GM12878 (cell line): ENCODE measurements at places on chromosomes 11 and 22. TPM values are rescaled to one million over a fixed set of nuclear protein-coding genes. Genes with fewer than 3 reads are reported as not detected.

DNA sequence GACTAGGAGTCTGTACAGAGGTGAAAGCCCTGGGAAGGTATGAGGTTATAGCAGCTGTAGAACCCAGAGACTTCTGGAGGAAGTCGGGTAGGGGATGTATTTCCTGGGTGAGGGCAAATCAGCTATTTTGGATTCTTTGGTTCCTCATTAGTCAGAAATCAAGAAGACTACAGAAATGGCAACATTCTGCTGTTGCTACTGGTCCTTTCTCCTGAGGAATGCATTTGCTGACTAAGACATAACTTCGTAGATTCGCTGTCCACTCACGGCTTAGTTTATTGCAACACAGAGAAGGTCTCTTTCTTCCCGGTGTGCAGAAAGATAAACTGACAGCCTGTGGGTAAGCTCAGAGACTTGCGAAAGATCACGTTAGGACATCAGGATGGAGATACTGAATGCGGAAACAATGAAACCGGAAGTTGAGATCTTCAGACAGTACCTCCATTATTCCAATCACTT, 25.3 kb upstream of the SESN3 start:
- no peaks in the 10 kb centered on the region for H3K27me3 ChIP-seq
- H3K4me1 ChIP-seq: peaks cover 38% of the 10 kb centered on the region
- no peak overlapping the region for H3K4me3 ChIP-seq
- DNase-seq: no peak
- H3K36me3 ChIP-seq: no peaks in the 10 kb centered on the region
- H3K27ac ChIP-seq: no peak overlapping the region

DNA sequence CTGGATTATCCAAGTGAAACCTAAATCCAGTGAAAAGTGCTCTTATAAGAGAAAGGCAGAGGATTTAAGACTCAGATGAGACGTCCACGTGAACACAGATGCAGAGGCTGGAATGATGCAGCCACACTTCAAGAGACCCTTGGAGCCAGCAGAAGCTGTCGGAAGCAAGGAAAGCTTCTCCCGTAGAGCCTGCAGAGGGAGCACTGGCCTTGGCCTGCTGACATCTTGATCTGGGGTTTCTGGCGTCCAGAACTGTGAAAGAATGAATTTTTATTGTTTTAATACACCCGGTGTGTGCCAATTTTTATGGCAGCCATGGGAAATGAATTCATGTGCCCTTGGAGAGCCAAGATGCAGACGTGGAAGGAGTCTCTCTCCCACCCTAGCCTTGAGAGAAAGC, 407.0 kb upstream of the B3GAT1 start:
- no peak for DNase-seq
- no peak overlapping the region for H3K4me3 ChIP-seq
- no peaks in the 10 kb centered on the region; the same call in 1 of the 2 replicates for H3K27me3 ChIP-seq
- no peaks in the 10 kb centered on the region for H3K4me1 ChIP-seq
- H3K27ac ChIP-seq: no peak overlapping the region

DNA sequence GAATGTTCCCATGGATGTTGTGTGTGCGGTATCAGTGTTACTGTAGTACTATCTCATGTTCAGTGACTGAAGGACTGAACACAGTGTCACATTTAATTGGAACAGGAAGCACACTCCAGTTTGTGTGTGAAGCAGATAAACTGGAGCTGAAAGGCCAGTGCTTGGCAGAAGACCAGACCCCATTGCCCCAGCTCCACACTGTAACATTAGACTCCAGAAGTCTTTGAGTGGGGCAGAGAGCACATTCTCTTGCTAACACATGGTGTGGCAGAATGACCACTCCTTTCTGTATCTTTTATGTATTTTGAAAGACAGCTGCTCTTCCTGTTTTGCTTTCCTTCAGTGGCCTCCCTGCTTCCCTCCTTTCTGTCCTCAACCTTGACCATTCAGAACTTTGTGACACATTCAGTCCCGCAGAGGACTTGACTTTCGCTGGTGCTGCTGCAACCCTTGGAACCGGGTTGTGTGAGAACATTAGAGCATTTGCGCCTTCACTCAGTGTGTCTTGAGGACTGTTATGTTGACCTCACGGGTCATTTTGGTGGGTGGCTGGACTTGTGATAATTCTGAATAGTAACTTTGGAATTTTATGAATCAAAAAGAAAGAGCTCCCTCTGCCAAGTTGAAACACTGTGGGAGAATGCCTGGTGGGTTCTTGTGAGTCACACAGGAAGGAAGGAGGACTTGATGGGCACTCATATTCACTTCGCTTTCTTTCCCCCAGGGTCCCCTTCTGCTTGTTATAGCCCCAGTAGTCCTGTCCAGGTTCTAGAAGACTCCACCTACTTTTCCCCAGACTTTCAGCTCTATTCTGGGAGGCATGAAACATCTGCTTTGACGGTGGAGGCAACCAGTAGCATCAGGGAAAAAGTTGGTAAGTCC, 26.4 kb downstream of the AMOTL1 start:
- H3K4me1 ChIP-seq: no peaks in the 10 kb centered on the region
- no peak for DNase-seq
- H3K4me3 ChIP-seq: no peak overlapping the region
- no peaks in the 10 kb centered on the region for H3K36me3 ChIP-seq

Gene PRR5L
- total RNA-seq: 0.58 and 1.5 TPM in 2 replicates

Gene LRP4
- total RNA-seq: 0.21 TPM in 1 of 2 replicates, not detected in the other

DNA sequence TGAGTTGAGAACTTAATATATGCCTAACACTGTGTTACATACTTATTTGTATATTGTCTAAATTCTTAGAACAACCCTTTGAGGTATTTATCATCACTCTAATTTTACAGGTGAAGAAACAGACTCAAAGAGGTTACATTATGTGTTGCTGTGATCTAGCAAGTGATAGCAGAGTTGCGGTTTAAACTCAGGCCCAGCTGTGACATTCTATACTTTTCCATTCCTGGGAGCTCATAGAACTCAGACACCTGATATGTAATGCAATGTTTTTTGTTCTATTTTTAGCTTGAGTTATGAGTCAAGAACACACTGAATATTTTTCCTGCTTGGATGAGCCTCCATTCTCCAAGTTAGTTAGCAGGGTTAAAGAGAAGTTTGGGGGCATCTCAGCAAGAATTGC, 449.7 kb upstream of the DDI1 start:
- H3K4me3 ChIP-seq: no peak overlapping the region
- DNase-seq: no peak
- H3K36me3 ChIP-seq: no peaks in the 10 kb centered on the region
- H3K27me3 ChIP-seq: no peaks in the 10 kb centered on the region

- no peak overlapping the region for H3K27ac ChIP-seq
- peak; percentile 7 for DNase-seq
- H3K4me1 ChIP-seq: no peaks in the 10 kb centered on the region
- H3K4me3 ChIP-seq: no peak overlapping the region
These were observed 34.1 kb downstream of the MB start for GRCh38 chr22:35582861-35583670.

Gene CCDC15
- total RNA-seq: 2.3 and 3.2 TPM in 2 replicates

DNA sequence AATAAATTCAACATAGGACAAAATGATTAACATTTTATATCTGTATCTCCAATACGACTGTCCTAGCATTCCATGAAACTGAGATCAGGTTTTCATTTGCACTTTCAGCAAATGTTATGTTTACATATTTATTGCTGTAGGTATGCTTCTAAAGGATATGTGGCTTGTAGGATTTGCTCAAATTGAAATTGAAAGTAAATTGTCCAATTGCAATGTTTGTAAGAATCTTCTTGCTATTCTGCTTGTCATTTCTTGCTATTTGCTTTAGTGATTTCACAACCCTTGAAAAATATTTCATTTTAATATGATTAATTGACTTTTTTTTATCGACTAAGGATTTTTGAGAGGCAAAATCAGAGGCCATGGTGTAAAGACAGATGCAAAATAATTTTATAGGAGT, 904.2 kb upstream of the RAG2 start:
- H3K27me3 ChIP-seq: no peaks in the 10 kb centered on the region
- no peaks in the 10 kb centered on the region for H3K36me3 ChIP-seq
- H3K27ac ChIP-seq: no peak overlapping the region

- H3K4me3 ChIP-seq: no peak overlapping the region
- H3K27ac ChIP-seq: no peak overlapping the region
- peaks cover 2% of the 10 kb centered on the region for H3K36me3 ChIP-seq
- H3K27me3 ChIP-seq: no peaks in the 10 kb centered on the region
- no peak for DNase-seq
These were observed 31.3 kb downstream of the TRAF6 start for GRCh38 chr11:36478700-36479329.

Gene ESAM
- 26.1 and 26.9 TPM in 2 replicates for total RNA-seq

Gene CADM1
- 0.13 and 0.38 TPM in 2 replicates for total RNA-seq

DNA sequence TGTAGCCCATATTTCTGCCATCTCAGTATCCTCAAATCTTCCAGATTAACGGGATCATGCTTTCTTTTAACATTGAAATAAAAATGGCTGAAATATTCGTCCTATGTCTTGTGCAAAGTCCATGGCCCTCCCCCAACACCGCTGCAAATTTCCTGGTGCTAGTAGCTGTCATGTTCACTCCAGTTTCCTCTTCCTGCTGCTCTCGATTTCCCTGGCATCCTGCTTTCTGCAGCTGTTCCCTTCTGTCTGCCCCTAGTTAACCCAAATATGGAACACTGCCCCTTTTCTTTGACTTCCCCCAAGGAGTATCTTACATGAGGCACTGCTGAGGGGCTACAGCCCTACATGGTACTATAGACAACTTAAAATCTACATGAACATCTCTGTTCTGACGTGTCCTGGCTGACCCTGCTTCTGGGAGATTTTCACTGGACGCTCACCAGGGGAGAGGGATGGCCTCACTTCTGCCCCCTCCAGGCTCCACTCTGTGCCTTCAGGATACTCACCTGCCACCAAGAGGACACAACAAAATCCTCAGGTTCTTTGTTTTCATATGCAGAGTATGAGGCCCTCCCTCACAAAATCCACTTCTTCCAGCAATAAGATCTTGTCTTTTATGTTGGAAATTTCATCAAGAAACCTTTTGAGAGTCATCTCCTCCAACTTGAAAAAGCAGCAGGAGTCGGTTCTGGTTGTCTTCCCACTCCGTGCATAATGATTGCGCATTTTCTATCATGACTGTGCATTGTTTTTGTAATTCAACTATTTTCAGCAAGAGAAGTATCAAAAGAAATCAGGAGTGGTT, 29.5 kb upstream of the SCUBE2 start:
- H3K27me3 ChIP-seq: no peaks in the 10 kb centered on the region
- DNase-seq: no peak
- no peaks in the 10 kb centered on the region for H3K36me3 ChIP-seq
- H3K4me1 ChIP-seq: no peaks in the 10 kb centered on the region

DNA sequence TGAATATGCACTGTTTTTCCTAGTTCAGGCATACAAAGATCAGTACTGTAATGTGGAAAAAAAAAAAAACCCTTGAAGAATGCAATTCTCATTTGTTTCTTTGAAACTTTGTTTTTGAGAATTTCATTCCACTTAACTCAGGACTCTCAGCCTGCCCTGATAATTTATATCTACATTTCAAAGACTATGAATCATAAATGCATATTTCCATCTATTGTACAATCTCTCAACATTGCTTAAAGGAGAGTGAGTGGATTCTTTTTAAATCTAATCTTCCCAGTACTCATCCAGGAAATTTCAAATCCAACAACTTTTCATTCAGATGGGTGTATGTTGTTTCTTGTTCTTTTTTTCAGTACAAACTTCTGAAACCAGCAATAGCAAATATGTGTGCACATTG, 322.2 kb upstream of the DDI1 start:
- no peak overlapping the region for H3K4me3 ChIP-seq
- no peak overlapping the region for H3K27ac ChIP-seq
- H3K36me3 ChIP-seq: no peaks in the 10 kb centered on the region
- H3K4me1 ChIP-seq: no peaks in the 10 kb centered on the region
- DNase-seq: no peak

Gene UBE2L6
- 128 and 142 TPM in 2 replicates for total RNA-seq

- no peaks in the 10 kb centered on the region for H3K36me3 ChIP-seq
- H3K27me3 ChIP-seq: peaks cover 9% of the 10 kb centered on the region
- H3K4me1 ChIP-seq: no peaks in the 10 kb centered on the region
- H3K4me3 ChIP-seq: no peak overlapping the region
These were observed 49.3 kb downstream of the SCUBE1 start for GRCh38 chr22:43293655-43294392.

GRCh38 chr22:20456064-20456721, 18.6 kb upstream of the SCARF2 start:
- H3K4me1 ChIP-seq: peaks cover 9% of the 10 kb centered on the region
- H3K27ac ChIP-seq: no peak overlapping the region
- no peaks in the 10 kb centered on the region for H3K27me3 ChIP-seq
- no peaks in the 10 kb centered on the region for H3K36me3 ChIP-seq
- DNase-seq: peak; percentile 44

Gene PANX2
- total RNA-seq: 0.32 and 0.44 TPM in 2 replicates

DNA sequence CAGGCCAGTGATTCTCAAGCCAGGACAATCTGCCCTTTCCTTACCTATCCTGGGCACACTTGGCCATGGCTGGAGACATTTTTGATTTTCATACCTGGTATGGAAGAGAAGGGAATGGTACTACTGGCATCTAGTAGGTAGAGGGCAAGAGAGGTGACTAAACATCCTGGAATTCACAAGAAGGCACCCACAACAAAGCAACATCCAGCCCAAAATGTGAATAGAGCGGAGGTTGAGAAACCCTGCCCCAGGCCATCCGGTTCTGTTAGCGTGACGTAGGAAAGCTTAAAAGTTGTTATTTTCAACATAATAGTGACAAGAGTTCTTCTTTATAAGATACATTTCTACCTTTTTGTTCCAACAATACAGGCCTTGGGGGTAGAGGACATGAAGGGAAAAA, 114.9 kb upstream of the ALX4 start:
- H3K27me3 ChIP-seq: no peaks in the 10 kb centered on the region; the same call in 1 of the 2 replicates
- no peaks in the 10 kb centered on the region for H3K36me3 ChIP-seq
- no peaks in the 10 kb centered on the region for H3K4me1 ChIP-seq
- no peak overlapping the region for H3K27ac ChIP-seq
- no peak for DNase-seq

GRCh38 chr22:29112681-29113080, 39.8 kb downstream of the KREMEN1 start:
- no peak overlapping the region for H3K27ac ChIP-seq
- no peak overlapping the region for H3K4me3 ChIP-seq
- DNase-seq: no peak

GRCh38 chr11:113034576-113034975, 73.4 kb downstream of the NCAM1 start:
- no peak for DNase-seq
- no peaks in the 10 kb centered on the region; the same call in 1 of the 2 replicates for H3K27me3 ChIP-seq
- H3K4me3 ChIP-seq: no peak overlapping the region
- no peak overlapping the region for H3K27ac ChIP-seq
- H3K4me1 ChIP-seq: no peaks in the 10 kb centered on the region

- no peak for DNase-seq
- no peaks in the 10 kb centered on the region for H3K36me3 ChIP-seq
- no peak overlapping the region for H3K4me3 ChIP-seq
- peaks cover 7% of the 10 kb centered on the region for H3K4me1 ChIP-seq
- no peak overlapping the region for H3K27ac ChIP-seq
These were observed 2.4 kb downstream of the TEF start for GRCh38 chr22:41384128-41384527.
